ENCODE measurements at places on chromosomes 5 and 9.

- DNase-seq: no peak
These were observed 100.5 kb downstream of the ENC1 start for GRCh38 chr5:74539986-74540385.

DNA sequence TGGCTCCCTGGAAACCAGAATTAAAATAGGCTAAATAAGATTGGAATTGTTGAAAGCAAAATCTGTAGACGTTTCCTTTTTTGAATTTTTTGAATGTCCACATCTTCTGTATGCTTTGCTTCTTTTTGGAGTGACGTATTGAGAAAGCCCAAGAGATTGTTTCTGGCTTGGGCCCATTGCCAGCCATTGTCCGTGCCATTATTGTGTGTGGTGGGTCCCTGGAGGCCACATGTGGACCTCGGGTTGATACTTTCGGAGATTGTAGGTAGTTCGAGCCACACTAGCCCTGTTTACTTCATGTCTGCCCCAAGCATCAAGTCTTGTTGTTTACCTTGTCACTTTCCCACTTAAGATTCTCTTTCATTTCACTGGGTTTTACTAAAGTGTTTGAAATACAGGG is 106.0 kb downstream of the PALM2AKAP2 start:
- no peak for DNase-seq

DNA sequence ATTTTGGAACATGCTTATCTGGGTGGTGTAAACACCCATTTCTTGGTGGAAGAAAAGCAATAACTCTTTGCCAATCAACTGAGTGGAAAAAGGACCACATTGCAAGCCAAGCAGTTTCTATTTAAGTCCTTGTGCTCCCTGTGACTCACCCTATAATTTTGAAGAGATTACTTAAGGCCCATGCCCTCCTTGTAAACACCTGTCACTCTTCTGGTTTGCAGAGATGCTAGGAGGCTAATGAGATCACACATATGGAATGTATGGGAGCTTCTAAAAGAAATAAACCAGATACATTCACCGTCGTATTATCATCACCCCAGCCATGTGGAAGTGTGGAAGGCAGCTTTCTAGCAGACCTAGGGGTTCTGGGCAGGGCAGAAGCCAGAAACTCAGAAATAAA is 337.1 kb downstream of the GADD45G start:
- DNase-seq: no peak

- DNase-seq: no peak
These were observed 500.2 kb downstream of the SPOCK1 start for GRCh38 chr5:136998854-136999357.

- no peak for DNase-seq
These were observed 279.9 kb downstream of the RASEF start for GRCh38 chr9:82783045-82783444.
